ENCODE measurements at places on chromosomes 7 and 10.

DNA sequence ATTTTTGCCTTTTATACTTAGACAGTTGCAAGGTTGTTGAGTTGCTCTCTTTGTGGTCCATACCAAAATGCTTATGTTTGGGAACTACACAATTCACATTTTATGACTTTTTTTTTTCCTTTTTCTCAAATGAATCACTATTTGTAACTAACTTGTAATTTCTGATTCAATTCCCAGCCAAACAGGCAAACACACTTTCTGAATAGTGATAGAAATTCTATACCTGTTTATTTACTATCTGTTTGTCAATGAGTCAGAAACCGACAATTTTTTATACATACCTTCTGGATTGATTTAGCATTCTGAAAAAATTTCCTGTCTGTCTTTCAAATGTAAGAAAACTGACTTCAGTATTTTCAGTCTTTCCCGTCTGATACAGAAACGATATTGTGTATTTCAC, 69.1 kb downstream of the MBL2 start:
- DNase-seq, result no peak

DNA sequence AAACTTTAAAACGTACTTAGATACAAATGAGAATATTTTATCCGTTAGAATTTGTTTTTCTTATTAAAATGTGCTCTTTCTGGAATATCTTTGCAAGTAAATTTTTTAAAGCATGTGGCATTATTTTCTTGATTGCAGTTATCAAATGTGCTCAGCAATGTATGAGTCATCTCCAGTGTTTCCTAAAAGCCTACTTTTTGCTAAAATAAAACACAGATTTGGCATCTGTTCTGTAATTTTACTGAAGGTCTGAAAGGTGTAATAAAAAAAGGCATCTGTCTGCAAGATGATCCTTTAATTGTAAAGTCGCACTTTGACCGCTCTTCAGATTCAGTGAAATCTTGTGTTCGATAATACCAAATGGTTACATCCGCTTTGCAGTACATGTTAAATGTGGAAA, 3.4 kb downstream of the GNAT3 start:
- DNase-seq, result no peak

DNA sequence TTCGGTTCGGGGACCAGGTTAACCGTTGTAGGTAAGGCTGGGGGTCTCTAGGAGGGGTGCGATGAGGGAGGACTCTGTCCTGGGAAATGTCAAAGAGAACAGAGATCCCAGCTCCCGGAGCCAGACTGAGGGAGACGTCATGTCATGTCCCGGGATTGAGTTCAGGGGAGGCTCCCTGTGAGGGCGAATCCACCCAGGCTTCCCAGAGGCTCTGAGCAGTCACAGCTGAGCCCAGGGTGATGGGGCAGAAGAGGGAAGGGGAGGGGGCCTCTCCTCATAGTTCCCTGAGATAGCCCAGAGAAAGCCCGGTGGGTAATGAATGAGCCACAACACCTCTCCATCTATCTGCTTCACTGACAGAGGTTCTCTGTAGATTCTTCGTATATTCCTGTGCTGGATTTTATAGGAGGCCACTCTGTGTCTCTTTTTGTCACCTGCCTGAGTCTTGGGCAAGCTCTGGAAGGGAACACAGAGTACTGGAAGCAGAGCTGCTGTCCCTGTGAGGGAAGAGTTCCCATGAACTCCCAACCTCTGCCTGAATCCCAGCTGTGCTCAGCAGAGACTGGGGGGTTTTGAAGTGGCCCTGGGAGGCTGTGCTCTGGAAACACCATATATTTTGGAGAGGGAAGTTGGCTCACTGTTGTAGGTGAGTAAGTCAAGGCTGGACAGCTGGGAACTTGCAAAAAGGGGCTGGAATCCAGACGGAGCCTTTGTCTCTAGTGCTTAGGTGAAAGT, 16.4 kb downstream of the PRSS2 start:
- DNase-seq, result no peak

DNA sequence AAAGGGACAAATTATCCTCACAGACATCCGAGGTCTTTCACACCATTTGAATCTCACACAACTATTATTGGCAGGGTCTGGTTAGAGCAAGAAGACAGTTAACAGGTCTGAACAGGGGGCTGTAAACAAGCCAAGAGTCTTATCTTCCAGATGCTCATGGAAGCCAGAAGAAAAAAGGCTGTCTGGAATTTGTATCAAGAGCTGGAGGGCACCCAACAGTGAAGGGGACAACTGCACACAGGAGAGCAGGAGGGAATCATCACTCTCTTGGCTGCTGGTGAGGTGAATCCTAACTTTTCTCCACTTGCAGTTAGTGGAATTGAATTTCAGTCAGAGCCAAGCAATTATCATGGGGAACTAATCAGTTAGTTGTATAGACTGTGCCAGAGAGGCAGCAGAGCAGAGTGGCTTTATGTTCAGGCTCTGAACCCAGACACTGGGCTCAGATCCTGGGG, 880.2 kb upstream of the AUTS2 start:
- no peak for DNase-seq

DNA sequence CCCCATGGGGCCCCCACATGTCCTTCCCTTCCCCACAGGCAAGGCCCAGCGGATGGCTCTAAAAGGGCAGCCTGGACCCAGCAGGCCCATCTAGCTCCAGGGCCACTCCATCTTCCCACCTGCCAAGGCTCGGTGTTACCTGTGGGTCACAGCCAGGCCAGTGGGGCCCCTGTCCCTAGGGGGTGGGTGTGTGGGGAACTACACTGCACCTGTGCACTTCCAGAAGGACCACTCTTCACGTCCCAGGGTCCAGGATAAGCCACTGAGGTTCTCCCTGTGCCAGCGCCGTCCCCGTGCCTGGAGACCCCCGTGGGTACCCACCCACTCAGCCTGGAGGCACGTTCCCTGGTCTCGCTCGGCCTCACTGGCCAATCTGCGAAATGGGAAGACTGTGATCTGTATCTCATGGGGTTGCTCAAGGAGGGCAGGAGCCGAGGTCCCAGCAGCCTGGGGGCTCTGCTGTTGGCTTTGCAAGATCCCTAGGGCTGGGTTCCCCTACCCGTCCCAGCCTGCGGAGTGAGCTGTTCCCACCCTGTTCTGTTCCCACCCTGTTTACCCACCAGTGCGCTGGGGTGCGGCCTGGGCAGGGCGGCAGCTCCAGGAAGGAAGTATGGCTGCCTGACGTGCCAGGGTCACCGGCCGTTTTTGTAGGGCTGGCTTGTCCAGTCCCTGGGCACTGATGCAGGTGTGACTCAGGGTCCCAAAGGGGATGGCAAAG, 4.6 kb downstream of the PWWP2B start:
- DNase-seq, result no peak

GRCh38 chr7:130385600-130386066, 5.3 kb downstream of the CPA1 start:
- DNase-seq, result no peak

GRCh38 chr10:55734112-55734511, 626.9 kb downstream of the ZWINT start:
- DNase-seq, result no peak

GRCh38 chr7:128831994-128832879, 2.0 kb downstream of the FLNC start:
- no peak for DNase-seq

DNA sequence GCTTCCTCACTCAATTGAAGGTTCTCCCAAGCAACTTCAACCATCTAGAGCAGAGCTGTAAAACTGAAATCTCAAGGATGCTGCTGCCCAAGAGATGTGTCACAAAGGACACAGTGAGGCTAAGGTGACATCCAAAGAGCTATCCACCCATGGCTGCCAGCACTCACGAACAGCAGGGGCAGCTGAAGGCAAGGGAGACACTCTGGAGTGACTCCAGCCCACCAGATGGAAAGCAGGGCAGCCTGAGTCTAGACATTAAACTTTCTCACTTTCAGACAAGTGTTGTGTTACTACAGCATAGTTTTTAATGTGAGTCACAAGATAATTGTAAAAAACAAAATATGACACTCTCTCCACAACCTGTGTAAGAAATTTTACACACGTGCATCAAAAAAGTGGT, 113.5 kb downstream of the LARP4B start:
- no peak for DNase-seq

DNA sequence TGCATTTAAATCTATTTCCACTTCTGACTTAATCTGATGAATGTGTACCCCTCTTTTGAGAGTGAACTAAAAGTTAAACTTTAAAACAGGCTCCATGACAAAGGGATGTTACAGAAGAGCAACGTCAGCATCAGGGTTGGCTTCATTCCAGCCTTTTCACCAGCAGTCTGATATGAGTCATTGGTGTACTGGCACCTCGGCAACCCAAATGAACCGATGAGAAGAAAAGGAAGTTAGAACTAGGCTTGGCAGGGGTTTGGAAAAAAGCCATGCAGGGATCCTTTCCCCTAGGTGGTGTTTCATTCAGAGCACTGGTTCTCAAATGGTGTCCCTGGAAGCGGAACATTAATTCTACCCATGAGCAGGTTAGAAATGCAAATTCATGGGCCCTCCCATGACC, 53.6 kb downstream of the SEC61G start:
- DNase-seq, result no peak

DNA sequence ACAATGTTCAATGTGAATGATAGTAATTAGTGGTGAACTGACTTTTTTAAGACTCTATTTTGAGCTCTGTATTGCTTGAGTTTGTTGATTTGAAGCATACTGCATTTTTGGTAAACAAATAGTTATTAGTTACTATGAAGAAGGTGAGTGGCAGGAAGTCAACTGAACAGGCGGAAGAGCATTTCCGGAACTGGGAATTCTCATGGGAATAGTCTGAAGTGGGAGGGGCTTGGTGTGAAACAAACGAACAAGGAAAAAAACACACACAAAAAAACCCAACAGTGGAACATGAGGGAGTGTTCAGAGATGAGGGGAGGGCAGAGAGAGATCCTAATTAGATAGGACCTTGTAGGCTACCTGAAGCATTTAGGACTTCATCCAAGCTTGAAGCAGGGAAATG, 43.9 kb upstream of the C1QL3 start:
- DNase-seq, result no peak

- DNase-seq, result no peak
Observed at GRCh38 chr7:69285854-69286253, 312.4 kb upstream of the AUTS2 start.

DNA sequence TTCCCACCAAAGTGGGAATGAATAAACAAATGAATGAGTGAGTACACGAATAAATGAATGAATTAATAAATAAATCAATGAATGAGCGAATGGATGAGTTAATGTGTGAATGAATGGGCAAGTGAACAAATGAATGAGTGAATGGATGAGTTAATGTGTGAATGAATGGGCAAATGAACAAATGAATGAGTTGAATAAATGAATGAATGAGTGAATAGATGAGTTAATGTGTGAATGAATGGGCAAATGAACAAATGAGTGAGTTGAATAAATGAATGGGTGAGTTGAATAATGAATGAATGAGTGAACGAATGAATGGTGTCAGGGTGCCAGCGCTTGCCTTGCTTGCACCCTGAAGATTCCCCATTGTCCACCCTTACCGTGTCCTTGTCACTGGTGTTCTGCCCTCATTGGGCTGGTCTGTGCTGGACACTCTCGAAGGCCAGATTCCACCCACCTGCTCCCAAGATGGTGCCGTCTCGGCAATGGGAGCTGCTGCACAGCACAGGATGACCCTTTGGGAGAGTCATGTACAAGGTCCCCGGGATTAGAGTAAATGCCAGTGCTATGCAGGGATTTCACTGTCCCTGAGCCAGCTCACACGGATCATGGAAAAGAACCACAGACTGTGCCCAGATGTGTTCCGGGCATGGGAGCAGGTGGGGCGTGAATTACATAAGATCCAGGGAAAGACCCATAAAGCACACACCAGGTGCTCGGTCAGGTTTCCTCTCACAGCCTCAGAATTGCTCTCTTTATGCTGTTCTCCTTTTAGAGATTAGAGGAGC, 83.2 kb downstream of the CAMK1D start:
- DNase-seq, result no peak

GRCh38 chr7:77866786-77867536, 68.4 kb downstream of the PHTF2 start:
- no peak for DNase-seq

- DNase-seq, result no peak
Observed at GRCh38 chr10:71845410-71846405, 5.3 kb downstream of the PSAP start.

DNA sequence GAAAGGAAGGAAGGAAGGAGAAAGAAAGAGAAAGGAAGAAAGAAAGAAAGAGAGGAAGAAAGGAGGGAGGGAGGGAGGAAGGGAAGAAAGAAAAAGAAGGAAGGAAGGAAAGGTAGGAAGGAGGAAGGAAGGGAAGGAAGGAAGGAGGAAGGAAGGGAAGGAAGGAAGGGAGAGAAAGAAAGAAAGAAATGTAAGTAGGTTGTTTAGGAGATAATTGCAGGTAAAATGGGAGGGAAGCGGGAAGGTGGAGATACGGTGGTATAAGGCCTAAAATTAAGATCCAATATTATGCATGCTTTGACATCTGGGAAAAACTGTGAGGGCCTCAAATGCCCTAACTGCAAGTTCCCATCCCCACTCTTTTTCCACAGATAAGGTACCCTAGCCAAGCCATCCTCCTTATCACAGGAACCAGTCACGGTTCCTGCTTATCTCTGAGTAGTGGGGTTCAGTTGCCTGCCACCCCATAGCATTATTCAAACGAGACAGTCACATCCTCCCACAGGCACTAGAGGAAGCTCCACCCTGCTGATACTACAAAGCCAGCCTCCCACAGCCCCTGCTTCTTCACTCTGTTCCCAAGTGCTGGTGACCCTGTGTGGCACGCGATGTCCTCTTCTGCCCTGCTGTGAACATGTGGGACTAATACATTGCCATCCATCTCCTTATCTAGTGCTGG, 28.7 kb downstream of the ST8SIA6 start:
- DNase-seq, result peak; percentile 15

- DNase-seq, result no peak
Observed at GRCh38 chr7:158076215-158076614, 511.4 kb downstream of the PTPRN2 start.

DNA sequence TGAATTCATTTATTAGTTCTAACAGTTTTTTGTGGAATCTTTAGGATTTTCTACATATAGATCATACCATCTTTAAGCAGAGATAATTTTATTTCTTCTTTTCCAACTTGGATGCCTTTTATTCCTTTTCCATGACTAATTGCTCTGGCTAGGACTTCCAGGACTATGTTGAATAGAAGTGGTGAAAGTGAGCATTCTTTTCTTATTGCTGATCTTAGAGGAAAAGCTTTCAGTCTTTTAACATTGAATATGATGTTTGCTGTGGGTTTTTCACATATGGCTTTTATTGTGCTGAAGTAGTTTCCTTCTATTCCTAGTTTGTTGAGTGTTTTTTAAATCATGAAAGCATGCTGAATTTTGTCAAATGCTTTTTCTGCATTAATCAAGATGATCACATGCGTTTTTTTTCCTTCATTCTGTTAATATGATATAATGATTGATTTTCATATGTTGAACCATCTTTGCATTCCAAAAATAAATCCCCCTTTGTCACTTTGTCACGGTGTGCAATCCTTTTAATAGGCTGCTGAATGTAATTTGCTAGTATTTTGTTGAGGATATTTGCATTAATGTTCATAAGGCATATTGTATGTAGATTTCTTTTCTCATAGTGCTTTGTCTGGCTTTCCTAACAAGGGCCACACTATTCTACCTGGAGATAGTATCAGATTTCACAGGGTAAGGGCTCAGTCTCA, 92.9 kb downstream of the ZNF467 start:
- no peak for DNase-seq

GRCh38 chr10:29751684-29752083, 116.9 kb upstream of the SVIL start:
- no peak for DNase-seq

All from T-helper 9 cell (primary cell).